Activated CD4-positive, alpha-beta T cell treated with anti-CD3 and anti-CD28 coated beads, Interleukin-2, amount 50 U/mL, for 4 hours (primary cell): ENCODE measurements at places on chromosomes 7 and 10.

DNA sequence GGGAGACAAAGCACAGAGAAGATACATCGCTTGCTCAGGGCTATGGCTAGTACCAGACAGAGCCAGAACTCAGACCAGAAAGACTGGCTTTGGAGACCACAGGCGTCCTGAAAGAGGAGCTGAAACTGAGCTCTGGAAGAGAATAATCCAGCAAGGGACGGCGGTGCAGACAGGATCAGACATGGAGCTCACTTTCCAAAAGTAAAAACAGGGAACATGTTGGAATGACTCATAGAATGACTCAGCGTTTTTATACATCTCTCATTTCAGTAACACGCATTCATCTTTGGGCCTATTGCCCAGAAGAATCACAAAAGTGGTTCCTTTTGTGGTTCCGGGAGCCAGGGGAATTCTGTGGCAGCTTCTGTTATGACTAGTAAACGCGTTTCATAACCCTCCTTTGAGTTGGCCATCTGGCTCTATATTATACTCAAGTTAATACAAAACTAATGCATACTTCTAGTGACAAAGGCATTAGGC lies 37.2 kb downstream of the PLEKHS1 start:
- DNase-seq: no peak

DNA sequence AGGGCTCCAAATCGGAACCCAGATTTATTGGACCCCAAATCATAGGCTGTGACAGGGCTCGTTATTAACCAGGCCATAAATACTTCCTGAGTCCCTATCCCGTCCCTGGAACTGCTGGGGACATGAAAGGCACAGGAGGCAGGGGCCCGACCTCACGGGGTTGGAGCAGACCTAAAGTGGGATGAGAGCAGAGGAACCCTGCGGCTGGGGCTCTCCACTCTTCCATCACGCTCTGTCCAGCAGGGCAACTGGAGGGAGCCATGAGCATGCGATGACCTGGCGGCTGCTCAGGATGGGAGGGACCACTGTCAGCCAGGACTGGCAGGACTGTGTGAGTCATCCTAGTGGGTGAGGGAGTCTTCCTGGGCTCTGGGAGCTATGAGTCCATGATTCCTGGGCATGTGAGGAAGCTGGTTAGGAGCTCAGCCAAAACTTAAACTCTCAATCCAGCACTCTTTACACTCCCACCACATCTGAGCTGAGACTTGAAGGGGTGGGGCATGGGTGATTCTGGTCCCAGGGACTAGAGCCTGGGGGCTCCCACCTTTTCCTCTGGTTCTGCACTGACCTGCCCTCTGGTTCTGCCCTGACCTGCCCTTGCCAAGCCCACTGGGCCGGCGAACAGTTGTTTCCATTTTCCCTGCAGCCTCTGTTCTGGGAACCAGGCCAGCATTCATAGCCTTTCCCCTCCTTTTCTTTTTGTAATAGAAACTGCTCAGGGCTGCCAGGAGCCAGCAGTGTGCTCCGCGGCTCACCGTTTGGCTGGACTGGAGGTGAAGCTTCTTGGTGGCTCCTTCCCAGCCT lies 47.1 kb downstream of the SYPL1 start:
- DNase-seq: no peak

- DNase-seq: no peak
Observed at GRCh38 chr7:107998660-107999480, 4.1 kb downstream of the LAMB1 start.

DNA sequence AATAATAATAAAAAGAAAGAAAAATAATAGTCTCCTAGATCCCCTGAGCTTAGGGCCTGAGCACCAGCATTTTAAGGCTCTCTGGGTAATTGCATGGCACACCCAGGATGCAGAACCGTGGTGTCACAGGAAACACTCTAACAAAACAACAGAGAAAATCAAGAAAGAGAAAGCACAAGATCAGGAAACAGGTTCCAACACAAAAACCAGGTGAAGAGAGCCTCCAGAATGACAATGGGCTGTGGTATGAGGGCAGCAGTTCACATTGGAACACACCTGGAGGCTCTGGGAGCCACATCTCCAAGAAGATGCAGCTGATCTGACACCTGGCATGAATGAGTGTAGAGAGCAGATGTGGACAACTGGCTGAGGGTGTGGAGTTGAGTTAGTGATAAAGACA lies 7.1 kb downstream of the MMRN2 start:
- DNase-seq: no peak

DNA sequence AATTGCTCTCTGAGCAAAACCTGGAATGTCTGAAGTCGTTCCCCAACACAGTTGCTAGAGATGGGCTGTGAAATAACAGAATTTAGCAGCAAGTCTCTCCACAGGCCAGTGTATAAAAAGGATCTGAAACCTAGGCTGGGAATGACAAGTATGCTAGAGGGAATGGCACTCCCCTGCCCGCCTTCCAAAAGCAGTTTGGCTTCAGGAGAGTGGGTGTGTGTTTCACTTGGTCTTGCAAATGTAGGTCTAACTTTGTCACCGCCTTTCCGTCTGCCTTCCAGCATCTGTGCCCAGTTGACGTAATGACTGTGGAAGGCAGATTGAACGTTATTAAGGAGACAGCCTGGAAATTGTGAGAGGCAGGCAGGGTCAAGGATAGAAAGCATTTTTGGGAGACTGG lies 18.0 kb upstream of the MTURN start:
- no peak for DNase-seq

DNA sequence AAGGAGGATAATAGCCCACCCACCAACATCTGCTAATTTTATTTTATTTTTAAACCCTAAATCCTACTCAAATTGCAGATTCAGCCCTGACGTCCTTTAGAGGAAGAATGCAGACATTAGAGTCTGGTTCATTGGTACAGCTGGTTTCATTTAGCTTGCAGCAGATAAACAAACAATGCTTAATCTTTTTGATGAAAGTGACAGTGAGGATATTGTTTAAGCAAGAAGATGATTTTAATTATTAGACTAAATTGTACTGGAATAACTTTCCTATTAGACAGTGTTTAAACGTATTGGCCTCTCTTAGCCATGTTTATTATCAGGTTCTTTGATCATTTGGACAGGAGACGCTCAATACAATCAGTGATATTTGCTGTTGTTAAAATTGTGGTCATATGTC lies 164.8 kb downstream of the CDK14 start:
- no peak for DNase-seq

GRCh38 chr10:47299611-47300428 lies at the start of gene GDF10:
GDF10 (plus strand) TSS chr10:47300197; CDS start chr10:47300652, 455 bp downstream.
- no peak for DNase-seq

- DNase-seq: peak; percentile 33
Observed at GRCh38 chr7:50393547-50394252, 56.5 kb downstream of the FIGNL1 start.

GRCh38 chr10:97764519-97764931 lies 7.3 kb downstream of the SFRP5 start:
- DNase-seq: no peak

- DNase-seq: peak; percentile 9
Observed at GRCh38 chr7:155644971-155645509, 579 bp downstream of the RBM33 start.

- no peak for DNase-seq
Observed at GRCh38 chr10:110597476-110597875, 30.0 kb downstream of the SMC3 start.

- DNase-seq: no peak
Observed at GRCh38 chr10:79105818-79106217, 37.1 kb downstream of the ZMIZ1 start.

- no peak for DNase-seq
Observed at GRCh38 chr7:24716480-24717246, 40.6 kb downstream of the GSDME start.

DNA sequence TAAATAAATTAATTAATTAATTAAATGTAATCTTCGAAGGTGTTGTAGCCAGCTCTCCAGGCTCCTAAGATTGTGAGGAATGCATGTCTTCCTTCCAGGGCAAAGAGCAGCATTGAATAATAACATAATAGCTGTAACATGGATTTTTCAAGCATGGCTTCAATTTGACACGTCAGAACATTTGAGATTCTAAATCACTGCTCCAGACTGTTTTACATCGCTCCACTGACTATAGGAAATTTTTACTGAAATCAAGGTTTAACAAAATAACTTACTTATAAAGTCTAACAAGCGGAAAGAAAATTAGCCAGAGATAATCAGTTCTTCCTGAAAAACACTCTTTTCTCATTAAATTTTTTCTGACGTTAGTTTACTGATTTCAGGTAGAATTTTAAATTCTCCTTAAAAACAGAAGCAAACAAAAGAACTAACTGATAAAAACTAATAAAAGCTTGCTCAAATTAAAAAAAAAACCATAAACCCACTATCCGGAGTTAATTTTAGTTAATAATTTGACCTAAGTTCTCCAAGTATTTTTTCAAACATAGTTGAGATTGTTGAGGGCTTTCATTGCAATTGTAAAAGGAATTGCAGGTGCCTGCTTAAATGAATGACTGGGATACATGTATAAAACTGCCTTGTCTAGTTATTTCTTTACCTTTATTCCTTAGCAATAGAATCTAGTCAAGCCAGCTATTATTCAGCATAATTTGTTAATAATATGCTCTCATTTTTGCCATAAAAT lies 51.2 kb upstream of the SGCE start:
- DNase-seq: no peak

- DNase-seq: no peak
Observed at GRCh38 chr10:132293201-132293812, 14.4 kb downstream of the STK32C start.

DNA sequence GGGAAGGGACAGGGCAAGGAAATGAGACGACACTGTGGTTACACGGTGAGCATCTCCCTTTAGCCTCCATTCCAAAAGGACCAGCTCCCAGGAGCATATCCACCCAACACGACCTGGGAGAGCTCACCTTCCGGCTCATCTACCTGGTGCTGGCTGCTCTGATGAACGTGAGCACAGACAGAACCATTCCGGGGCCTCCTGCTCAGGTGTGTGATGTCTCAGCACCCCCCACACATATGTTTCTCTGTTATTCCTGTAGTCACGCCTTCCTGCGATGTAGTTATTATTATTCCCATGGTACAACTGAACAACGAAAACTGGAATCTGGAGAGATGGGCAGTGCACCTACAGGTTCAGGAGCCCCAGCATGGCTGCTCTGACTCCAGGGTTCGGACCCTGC lies 20.5 kb upstream of the GPR26 start:
- no peak for DNase-seq

GRCh38 chr10:117272195-117273076 lies 31.5 kb downstream of the SLC18A2 start:
- DNase-seq: no peak

DNA sequence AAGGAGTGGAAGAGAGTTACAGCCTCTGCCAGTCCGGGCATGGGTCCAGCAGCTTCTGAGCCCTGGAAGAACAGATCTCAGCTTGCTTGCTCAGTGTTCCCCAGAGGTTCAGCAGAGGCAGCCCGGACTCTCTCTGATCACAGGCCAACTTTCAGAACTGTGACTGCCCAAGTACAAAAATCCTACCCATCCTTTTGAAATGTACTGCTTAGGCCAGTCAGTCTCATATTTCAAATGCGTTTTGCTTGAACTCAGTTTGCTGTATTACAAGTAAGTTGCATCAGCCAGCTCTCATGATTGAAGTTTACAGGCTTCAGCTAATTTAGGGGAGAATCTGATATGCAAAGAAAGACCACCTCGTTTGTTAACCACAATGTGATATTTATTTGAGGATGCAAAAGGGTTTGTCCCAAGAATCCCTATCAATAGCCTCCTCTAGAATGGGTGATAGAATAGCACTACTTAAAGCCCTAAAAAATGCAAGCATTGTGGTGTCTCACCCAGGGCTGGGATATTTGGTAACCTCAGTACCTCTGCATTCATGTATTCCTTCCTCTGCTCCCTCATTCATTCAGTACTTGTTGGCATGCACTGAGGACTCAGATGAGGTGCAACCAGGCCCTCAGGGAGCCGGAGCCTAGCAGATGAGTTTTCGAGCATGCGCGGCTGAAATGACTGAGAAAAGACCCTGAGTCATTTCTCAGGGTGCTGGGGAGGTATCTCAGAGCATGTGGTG lies 7.0 kb downstream of the AIMP2 start:
- DNase-seq: no peak

GRCh38 chr7:43824963-43825362 lies 44.4 kb downstream of the MRPS24 start:
- no peak for DNase-seq

DNA sequence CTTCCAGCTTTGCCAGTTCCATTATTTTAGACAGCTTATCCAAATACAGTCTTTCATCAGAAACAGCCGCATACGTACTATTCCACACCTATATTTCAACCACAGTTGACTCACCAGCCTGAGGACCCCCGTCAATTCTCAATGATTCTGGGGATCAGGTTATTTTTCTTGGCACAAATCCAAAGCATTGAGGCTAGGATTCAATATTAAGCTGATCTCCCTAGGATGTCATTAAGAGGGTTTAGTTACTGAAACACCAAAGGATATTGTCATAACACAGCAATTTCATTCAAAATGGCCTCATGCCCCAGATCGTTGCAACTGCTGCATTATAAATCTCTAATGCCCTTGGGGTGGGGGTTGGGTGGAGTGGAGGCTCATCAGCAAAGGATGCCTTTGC lies 214.6 kb downstream of the PTEN start:
- DNase-seq: no peak

DNA sequence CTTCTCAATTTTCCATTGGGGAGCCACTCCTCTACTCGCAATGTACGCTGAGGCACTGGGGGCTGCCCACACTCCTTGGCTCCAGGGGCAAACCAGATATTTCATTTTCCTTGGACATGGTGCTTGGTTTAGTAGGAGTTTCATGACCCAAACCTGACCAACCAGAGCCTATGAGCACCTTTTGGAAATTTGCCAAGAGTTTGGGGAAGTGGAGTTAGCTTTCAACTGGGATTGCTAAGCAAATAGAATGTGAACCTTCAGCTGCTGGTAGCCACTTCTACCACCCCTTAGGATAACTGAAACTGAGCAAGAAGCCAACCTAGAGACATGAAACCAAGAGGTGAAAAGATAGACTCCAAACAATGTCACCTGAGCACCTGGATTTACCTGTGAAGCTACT lies 74.9 kb upstream of the COL13A1 start:
- DNase-seq: no peak
